ENCODE measurements at places on chromosomes 13 and 19.

DNA sequence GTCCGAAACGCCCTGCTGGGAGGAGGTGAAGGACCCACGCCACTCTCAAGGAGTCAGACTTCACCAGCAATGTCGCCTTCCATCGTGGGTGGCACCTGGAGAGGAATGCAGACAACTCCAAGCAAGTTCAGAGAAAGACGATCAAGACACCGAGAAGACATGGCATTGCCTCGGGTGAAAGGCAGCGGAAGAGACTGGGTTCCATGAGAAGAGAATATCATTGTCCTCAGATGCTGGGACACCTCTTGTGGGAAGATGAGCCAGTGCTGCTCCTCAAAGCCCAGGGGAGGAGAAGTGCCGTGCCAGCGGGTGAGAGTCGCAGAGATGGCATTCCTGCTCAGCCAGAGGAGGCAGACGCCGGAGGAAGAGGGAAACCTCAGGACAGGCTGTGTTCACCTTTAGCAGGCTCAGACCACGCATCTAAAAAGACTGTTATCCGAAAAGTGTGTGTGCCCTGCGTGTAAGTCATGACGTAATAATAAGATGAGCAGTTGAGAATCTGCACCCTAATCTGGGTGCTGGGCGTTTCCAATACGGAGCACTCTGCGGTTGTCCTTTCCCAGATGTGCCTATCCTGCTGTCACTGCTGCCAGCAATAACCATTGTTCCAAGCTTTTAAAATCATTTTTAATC is 144.6 kb upstream of the SPACA7 start:
- DNase-seq: no peak

DNA sequence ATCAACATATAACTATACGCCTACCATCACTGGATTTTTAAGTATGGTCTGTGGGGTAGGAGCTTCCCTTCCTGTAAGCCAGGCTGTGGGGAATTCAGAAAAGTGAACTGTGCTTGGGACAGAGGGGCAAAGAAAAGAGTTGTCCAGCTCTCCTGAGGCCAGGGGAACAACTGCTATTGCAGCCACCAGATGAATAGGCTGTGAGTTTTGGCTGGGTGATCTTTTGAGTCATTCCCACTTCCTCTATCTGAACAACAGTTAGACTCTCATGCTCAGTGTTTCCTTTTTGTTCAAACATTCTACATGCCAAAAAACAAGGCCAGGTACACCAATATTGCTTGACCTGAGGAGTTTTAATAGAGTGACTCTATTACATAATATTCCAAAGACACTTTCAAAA is 426.2 kb upstream of the DACH1 start:
- DNase-seq: no peak

DNA sequence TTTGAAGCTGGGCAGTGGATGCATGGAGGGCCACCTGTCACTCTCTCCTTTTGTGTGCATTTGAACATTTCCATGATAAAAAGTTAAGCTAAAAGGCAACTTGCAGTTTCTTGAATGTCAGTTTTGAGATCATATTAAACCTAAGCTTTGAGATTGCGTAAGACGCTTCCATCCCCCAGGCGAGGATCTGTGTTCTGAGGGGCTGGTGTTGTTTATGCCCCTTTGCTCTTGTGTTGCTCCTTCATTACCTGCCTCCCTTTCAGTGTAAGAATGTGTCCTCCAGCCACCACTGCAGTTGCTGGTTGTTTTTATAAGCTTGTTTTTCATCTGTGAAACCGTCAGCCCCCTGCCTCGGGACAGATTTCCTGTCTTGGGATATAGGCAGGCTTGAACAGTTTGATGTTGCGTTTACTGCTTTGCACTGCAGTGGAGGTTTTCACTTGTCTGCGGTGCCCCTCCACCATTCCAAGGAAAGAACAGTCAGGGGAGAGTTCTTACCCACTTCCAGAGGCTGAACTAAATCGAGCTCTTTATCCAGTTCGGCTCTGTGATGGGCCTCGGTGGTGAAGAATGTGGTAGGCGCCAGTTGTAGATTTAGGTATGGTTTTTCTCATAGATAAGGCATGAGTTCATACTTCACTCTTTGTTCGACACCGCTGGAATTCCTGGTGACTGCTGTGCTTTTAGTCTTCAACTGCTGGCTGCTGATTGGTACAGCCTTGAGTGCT is 96.8 kb downstream of the ARHGEF7 start:
- DNase-seq: no peak

DNA sequence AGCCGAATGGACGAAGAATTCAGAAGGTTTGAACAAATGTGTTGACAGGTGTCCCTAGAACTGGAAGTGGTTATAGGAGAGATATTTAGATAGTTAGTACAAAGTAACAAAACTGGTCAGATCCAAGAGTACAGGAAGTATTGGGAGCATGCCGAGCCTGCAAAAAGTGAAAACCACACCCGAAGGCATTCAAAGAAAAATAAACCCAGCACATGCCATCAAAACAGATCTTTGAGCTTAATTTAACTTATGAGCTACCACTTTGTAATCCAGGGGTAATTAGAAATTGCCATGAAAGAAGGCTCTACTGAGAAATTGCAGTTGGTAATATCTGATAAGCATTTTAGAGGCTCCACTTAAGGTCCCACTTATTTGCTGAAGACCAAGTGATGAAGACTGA is 214.2 kb downstream of the DNAJC15 start:
- DNase-seq: no peak

- DNase-seq: no peak
Measured at GRCh38 chr13:101230271-101230890, 185.9 kb downstream of the NALCN start.

- DNase-seq: no peak
Measured at GRCh38 chr19:2834294-2834871, 6.9 kb upstream of the ZNF555 start.

- DNase-seq: no peak
Measured at GRCh38 chr19:15250640-15250993, 18.4 kb upstream of the EPHX3 start.

DNA sequence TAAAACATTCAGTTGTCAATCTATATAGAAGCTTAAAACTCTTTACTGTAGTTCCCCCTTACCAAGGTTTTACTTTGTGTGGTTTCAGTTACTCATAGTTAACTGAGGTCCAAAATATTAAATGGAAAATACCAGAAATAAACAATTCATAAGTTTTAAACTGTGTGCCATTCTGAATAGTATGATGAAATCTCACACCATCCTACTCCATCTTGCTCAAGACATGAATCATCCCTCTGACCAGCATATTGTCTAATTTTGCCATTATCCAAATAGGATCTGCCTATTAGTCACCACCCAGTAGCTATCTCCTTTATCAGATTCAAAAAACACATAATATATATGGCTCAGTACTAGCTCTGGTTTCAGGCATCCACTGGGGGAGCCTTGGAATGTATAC is 22.4 kb downstream of the ZNF571 start:
- no peak for DNase-seq

- peak; percentile 89 for DNase-seq
Measured at GRCh38 chr19:36604656-36605100, 435 bp upstream of the ZNF382 start.

DNA sequence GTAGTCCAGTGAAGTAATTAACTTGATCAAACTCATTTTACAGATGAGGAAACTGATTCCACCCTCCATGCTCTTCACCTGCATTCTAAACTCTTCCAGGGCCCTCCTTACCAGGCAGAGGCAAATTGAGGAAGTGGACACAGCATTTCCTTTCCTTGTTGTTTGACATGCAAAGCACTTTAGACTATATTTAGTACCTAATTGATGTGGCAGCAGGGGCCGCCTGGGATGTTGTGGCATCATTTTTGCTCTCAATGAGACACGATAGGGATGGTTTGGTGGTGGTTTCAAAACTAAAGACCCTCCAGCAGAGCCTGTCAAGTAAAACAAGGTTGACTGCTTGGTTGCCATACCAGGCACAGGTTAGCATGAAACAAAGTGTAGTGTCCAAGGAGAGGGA is 7.9 kb downstream of the SIPA1L3 start:
- DNase-seq: no peak

DNA sequence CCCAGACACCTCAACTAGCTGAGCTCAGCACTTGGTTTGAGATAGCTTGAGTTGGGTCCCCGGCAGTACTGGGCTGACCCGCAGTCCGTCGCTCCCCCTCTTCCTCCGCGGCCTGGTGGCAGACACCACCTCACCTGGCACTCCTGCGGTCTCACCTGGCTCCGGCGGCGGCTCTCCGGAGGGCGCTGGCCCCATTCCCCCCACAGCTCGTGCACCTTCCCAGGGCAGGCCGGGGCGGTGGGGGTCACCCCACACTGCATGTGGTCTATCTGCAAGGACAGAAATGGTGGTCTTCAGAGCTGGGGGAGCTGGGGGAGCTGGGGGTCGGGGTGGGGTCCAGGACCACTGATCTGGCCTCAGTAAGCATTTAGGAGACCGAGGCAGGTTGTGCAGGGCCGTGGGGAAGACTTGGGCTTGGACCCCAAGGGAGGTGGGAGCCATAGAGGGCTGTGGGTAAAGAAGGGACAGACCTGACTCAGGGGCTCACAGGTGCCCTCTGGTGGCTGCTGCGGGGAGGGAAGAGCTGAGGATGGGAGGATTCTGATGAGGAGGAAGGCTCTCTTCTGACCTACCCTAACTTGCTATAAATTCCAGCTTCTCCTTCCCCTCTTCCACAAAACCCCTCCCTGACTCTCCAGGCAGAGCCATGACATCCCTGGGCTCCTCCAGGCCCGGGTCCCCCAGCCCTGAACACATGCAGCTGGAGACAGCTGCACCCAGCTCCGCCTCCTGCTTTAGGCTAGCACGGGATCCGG is 6.7 kb upstream of the PLIN4 start:
- DNase-seq: peak; percentile 76

- no peak for DNase-seq
Measured at GRCh38 chr19:30107251-30107650, 165.2 kb downstream of the URI1 start.

DNA sequence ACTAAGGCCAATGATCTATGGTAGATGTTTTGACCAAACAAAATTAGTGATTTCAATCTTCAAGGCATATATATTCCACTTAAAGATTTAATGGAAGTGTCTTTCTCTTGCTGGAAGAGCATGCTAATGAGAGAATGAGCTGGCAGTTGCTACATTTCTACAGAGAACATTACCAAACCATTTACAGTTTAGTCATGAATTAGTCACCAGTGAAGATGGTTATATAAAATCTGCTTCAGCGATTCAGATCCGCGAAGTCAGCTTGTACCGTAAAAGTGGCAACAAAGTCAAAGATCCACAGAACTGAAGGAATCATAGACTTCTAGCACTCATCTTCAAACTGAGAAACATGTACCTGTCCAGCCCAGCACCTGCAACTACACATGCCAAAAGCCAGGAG is 156.3 kb downstream of the SLITRK5 start:
- no peak for DNase-seq

GRCh38 chr19:16520074-16520973 is 21.9 kb downstream of the CHERP start:
- DNase-seq: no peak
